ENCODE measurements at places on chromosomes 6 and 20.

GRCh38 chr6:91718198-91718597, 1131.3 kb upstream of the MAP3K7 start:
- ATAC-seq, result no peak

DNA sequence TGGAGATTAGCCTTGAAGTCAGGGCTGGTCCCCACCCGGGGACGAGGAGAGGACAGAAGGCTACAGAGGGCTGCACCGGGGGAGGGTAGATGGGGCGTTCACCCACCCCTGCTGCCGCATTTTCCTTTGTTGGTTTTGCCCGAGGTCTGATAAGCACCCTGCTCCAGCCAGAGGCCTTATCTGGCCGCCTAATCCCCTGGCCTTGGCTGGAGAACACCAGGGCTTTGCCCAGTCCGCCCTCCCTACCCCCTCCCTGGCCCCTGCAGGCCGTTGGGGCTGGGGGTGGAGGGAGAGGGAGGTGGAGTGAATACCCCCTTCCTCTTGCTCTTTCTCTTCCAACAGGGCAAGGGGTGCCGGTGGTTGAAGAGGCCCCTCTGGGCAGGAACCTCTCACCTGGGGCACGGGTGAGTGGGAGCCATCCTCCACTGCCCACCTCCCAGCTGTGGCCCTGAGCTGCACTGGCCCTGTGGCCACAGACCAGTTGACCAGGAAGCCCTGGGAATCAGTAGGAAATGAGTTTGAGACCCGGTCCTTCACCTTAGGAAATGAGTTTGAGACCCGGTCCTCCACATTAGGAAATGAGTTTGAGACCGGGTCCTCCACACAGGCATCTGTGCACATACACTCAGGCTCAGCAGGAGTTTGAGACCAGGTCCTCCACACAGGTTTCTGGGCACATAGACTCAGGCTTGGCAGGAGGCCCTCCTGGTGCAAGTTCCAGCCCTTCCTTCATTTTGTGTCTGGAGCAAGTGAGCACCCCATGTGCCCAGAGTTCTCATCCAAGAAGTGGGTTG, 12.0 kb upstream of the GATA5 start:
- ATAC-seq, result no peak

GRCh38 chr20:33273117-33273851, 9.7 kb upstream of the BPIFB1 start:
- no peak for ATAC-seq

- no peak for ATAC-seq
These were observed at the start of gene HAO1 for GRCh38 chr20:7940341-7940740. Gene HAO1 (minus strand): TSS chr20:7940458. CDS start chr20:7940422, 36 bp downstream.

DNA sequence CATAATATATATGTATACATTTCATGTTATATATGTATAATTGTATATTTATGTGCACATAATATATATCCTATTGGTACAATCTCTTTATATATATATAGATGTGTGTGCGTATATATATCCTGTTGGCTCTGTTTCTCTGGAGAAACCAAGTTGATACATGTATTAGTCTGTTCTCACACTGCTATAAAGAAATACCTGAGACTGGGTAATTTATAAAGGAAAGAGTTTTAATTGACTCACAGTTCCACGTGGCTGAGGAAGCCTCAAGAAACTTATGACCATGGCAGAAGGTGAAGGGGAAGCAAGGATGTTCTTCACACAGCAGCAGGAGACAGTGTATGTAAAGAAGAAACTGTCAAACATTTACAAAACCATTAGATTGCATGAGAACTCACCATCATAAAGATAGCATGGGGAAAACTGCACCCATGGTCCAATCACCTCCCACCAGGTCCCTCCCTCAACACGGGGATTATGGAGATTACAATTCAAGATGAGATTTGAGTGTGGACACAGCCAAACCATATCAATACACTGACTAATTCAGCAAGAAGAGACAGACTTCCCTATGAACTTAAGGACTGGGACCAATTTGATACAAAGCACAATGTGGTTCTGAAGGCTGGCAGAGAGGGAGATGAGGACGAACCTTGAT, 14.0 kb downstream of the CST3 start:
- ATAC-seq, result no peak

DNA sequence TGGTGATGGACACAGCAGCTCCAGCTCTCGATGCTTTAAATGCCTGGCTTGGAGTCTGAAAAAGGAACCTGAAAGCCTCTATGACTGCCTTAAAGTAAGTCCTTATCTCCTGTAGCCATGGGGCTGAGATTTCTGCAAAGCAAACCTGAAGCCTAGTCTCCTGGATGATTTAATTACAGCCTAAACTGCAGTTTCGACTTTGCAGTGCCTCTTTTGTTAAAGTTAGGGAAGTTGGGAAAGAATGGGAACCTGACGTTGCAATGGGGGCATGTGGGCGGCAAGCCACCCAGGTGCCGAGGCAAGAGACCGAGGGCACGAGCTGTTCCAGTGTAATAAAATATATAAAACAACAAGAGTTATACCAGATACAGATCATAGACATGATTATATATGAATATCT, 11.7 kb upstream of the TCFL5 start:
- no peak for ATAC-seq

- ATAC-seq, result no peak
These were observed 2.1 kb upstream of the UBE2C start for GRCh38 chr20:45810191-45810970.

DNA sequence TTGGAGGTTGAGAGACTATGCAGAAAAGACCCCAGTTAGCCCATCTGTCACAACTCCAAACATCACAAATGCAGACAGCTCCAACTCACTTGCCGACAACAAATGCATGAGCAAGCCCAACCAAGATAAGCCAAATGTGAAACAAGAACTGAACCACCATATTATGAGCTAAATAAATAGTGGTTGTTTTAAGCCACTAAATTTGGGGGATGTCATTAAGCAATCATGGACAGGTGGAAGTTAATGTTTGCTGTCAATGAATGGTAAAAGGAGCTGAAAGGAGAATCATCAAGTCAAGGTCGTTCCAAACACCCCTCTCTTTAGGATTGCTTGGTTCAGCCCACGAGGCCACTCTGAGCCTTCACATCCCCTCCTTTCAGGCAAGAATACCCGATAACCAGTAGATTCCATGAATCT, 71.2 kb upstream of the PLCB4 start:
- no peak for ATAC-seq

DNA sequence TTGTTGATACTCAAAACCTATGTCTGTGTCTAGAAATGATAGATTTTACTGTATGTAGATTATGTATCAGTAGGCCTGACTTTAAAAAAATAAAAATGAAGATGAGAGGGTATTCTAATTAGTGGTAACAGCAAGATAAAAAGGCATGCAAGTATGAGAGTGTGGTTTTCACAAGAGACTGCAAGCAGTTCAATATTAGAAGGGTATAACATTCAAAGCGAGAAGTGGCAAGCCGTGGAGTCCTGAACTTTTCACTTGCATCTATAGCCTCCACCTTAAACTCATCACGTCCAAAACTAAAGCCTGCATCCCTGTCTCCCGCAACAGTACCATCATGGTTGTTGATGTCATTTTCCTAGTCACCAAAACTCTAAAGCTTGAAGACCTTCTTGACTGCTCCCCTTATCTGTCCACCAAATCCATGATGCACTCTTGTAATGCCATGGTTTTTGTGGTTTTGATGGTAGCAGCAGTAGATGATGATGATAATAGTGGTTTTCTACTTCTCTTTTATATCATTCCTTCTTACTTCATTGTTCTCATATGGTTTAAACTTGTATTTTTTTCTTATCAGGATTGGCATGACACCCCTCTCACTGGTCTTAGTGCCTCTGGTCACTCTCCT, 9.2 kb upstream of the CGA start:
- ATAC-seq, result peak; percentile 65

DNA sequence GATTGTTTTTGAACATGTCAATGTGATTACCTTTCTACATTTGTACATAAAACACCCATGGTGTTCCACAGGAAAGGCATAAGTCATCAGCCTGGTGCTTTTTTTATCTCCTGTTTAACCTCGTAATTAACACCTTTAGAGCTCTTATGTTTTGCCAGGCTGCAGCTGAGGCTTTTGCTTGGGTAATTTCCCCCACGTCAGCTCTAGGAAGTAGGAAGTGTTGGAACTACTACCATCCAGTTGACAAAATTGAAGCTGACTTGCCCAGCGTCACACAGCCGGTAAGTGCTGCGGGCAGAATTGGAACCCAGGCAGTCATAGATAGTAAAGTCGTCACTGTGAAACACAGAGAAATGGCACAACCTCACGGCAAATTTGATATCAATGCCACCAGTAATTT, 86.6 kb upstream of the BMP2 start:
- no peak for ATAC-seq

DNA sequence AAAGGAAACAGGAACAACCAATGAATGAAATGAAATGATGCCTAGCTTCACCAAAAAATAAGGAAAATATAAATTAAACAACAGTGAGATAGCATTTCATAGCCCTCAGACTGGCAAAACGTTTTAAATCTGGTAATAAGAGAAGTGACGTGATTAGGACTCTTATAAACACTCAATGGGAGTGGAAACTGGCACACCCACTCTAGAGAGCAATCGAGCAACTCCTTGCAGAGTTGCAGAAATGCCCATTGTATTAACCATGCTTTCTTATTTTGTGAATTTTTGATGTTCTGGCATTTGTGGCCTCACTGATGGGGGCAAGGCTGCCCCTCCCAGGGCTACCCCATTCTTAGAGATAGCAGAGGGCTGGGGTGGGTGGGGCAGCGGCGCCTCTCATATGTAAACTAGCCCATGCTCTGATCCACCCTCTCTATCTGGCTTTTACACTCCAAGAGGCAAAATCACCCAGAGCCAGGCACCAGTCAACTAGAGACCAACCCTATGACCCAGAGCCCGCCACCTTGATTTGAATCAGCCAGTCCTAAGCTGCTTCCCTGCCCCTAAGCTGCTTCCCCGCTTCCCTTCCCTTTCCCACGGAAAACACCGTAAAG, 6.4 kb upstream of the PNPLA1 start:
- no peak for ATAC-seq

GRCh38 chr6:163487606-163488005, 73.1 kb downstream of the QKI start:
- no peak for ATAC-seq

DNA sequence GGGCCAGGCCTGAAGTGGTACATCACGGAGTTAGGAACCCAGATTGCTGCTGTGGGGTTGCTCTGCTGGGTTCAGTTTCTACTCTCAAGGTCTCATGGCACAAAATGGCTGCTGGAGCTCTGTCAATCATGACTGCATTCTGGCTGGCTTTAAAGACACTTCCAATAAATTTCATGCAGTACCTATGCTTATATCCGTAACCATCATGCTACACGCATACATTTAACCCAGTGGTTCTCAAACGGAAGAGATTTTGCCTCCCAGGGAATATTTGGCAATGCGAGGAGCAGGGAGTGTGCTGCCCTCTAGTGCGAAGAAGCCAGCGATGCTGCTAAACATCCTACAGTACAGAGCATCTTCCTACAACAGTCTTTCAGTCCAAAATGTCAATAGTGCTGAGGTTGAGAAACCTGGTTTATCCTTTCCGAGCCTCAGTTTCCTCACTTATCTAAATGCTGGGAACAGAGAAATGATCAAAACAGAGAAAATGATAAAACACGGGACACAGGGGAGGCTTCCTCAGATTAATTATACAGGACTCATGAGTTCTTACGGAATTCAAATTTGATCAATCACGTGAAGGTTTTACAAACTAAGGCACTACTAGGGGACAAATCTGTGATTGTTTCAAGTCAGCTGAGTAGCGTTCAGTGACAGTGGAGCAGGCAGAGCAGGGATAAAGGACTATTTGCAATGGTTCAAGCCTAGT, 9.6 kb upstream of the SLC2A10 start:
- no peak for ATAC-seq

Data from activated CD4-positive, CD25-positive, alpha-beta regulatory T cell treated with anti-CD3 and anti-CD28 coated beads, Interleukin-2, amount 50 U/mL, for 24 hours (primary cell).